Osteocyte (in vitro differentiated cells): ENCODE measurements at places on chromosomes 1 and 21. TPM values are rescaled to one million over a fixed set of nuclear protein-coding genes. Genes with fewer than 3 reads are reported as not detected.

The RHD gene
- not detected in 2 replicates for total RNA-seq

The GRHL3 gene
- not detected in 2 replicates for total RNA-seq

The LAPTM5 gene
- not detected in 2 replicates for total RNA-seq

The NBPF10 gene
- 5.1 and 5.3 TPM in 2 replicates for total RNA-seq

The PRAMEF5 gene
- total RNA-seq: not detected in 2 replicates

The IL12RB2 gene
- total RNA-seq: not detected in 2 replicates

The FCRL2 gene
- not detected in 2 replicates for total RNA-seq
